HCT116 (cell line): ENCODE measurements at places on chromosomes 12 and 14.
A peak's percentile ranks its signal among the peaks of the same experiment; 100 is the strongest.

DNA sequence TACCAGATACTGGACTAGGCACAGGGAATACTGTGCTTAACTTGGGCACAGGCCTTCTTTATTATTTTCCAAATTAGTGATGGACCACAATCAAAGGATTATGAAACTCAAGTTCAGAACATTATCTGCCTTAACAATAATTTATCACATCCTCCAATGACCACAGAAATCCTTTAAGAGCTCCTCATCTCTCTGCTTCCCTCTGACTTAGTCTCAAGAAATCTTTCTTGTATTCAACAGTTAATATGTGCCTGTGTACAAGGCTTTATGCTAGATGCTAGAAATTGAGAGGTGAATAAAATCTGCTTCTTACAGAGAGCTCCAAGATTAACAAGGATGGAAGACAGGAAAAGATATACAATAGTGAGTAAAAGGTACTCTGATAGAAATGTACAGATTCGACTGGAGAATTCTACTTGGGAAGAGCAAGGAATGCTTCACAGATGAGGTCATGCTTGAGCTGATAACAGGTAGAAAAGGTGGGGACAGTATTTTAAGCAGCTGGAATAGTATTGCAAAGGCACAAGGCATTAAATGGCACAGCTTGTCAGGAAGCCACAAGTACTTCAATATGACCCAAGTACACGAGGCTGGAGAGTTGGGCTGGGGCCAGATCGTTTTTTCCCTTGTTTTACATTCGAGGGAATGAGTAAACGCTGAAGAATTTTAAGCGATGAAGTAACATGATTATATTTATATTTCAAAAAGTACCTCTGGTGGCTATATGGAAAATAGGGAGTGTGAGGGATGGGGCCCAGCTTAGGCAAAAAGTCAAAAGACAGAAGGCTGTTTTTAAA, 55.1 kb upstream of the ARID2 start:
- DNase-seq = no peak

DNA sequence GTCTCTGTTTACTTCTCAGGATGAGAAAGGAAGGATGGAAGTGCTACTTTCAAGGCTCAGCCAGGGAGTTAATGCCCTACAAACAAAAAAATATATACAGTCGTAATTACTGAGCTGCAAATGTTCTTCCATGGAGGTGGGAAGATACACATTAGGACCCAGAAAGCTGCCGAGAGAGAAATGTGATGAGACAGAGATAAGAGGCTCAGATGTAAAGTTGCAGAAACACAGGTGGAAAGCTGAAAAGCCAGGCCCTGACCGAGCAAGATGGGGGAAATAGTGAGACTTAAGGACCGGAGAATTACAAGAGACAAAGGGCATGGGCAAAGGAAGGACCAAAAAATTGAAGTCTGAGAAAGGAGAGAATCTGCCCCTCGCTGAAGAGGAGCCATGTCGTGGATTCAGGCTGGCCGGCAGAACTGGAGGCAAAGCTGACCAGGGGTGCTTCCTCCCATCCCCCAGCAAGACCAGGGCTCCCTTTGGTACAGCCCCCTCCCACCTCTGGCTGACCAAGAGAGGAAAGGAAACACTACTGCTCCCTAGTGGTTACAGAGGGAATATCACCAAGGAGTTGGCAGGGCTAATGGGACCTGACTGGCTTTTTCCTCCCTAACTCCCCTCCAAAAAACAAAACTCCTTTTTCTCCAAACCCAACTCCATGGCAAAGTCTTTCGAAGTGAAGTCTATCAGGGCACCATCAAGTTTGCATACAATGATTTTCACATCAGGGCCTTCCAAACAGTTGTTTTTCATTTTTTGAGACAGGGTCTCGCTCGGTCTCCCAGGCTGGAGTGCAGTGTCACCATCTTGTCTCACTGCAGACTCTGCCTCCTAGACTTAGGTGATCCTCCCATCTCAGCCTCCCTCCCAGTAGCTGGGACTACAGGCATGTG, 12.1 kb downstream of the ZFHX2 start:
- DNase-seq = peak; percentile 19

- no peak for DNase-seq
Measured at GRCh38 chr14:104758981-104759969, 6.3 kb downstream of the SIVA1 start.

- DNase-seq = no peak
Measured at GRCh38 chr12:96064271-96064670, 28.9 kb upstream of the LTA4H start.

DNA sequence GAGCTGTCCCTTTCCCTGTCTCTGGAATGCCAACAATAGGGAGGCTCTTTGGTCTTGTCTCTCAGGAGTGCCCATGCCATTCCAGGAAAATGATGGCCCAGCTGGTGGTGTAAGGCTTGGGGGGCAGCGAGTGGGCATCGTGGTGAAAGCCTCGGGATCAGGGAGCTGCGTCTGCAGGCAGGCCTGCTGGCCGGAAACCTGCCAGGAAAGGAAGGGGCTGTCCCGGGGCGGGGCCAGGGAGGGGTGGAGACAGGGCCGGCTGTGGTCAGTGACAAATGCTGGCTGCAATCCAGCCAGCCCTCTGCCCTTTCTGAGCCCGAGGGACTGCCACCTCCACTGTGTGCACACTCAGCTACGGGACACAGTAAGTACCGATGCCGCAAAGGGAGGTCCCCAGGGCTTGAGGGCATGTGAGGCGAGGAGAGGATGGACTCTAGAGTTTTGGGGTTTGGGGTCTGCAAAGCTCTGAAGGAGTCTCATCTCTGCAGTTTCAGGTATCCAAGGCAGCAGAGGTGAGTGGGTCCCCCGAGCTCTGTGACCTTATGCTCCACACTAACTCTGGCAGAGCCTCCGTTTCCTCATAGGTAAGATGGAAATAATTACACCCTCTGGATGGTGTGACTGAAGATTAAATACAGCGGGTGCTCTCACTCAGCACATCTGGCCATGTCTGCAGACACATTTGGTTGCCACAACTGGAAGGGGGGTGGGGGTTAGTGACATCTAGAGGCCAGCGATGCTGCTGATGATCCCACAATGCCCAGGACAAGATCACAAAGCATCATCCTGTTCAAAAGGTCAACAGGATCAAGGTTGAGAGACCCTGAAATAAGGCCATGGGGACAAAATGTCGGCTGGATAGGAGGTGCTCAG, at the start of gene SERPINA5:
Gene SERPINA5, plus strand, starts transcription at position 300 of the 873 bp plus-strand sequence. CDS start 5,937 bp downstream, outside the sequence.
- DNase-seq = no peak

DNA sequence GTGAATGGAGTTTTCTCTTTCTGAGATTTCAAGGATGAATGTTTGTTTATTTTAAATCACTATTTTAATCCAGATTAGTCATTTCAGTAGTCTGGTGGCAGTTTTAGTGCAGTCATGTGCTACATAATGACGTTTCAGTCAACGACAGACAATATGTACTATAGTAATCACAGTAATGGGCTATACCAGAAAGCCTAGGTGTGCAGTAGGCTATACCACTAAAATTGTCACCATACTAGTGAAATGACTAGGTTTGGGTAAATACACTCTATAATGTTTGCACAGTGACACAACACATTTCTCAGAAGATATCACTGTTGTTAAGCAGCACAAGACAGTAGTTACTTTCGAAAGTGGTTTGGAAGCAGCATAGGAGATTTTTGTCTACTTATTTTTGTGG, 203.1 kb downstream of the ETNK1 start:
- DNase-seq = no peak

DNA sequence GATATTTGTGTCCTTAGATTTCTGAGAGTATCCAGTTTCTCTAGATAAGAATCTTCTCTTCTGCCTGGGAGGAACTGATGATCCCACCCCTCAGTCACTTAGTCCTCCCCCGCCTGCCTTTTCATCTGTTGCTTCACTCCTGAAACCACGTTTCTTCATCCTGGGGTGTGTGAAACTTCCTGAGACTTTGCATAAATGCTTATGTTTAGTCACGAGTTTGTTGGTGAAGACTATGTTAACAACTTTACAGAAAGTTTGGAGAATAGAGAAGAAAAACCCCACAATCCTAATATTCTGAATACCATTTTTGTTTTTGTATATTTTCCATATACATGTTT, 33.2 kb downstream of the MARK3 start:
- no peak for DNase-seq

DNA sequence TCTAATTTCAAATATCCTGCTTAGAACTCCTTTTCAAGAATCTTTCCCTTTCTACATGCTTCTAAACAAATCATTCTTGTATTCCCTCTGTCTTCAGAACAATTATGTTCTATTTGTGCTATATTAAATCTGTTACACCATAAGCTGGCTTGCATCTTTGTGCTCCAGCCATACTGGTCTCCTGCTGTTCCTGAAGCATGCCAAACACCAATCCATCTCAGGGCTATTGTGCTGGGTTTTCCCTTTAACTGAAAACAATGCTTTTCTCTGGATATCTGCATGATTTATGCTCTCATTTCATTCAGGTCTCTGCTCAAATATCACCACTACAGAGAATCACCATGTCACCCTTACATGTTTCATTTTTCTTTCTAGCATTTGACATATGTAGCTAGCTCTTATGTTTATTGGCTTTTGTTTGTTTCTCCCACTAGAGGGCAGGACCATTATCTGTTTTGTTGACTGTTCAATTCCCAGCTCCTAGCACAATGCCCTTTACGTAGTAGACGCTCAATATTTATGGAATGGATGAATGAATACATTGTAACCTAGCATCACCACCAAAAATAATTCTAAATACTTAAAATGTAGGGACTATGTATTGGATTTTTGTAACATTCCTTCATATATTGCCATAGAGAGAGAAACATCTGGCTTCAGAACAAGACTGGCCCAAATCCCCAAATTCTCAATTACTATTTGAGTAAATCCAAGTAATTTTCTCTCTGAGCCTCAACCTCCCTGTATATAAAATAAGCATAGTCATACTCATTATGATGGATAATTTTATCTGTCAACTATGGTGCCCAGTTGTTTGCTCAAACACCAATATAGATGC, 302.0 kb upstream of the SYT1 start:
- DNase-seq = peak; percentile 37

- DNase-seq = peak; percentile 78
Measured at GRCh38 chr14:24013654-24014514, 25.2 kb downstream of the DHRS4L2 start.

- no peak for DNase-seq
Measured at GRCh38 chr12:47387994-47388393, 308.2 kb upstream of the AMIGO2 start.

- no peak for DNase-seq
Measured at GRCh38 chr12:132494294-132495164, 4.6 kb downstream of the FBRSL1 start.

DNA sequence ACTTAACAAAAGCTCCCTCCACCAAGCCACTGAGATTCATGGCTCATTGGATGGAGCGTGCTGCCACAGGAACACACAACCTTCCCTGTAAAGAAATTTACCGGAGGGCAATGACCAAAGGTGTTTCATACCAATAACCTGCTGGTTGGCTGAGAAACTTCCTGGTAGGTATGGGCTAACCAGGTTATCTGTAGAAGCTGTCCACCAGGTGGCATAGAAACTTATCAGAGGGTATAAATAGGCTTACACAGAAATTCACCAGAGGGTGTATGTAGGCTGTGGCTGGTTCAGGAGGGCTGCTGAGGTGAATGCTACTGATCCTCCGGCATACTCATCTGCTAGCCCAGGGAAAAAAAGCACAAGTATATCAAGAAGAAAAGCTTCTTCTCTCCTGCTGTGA, 27.1 kb upstream of the MTERF2 start:
- DNase-seq = peak; percentile 56

DNA sequence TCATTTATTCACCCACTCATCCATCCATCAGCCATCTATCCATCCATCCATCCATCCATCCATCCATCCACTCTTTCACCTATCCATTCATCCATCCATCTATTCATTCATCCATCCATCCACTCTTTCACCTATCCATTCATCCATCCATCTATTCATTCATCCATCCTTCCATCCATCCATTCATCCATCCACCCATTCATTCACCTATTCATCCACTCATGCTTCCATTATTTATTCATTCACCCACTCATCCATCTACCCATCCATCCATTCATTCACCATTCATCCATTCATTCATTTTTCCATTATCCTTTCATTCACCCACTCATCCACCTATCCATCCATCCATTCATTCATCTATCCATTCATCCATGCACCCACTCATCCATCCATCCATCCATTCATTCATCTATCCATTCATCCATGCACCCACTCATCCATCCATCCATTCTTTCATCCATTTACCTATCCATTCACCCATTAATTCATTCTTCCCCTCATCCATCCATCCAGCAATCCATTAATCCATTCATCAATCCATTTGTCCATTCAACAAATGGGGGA, 360.9 kb downstream of the ADGRD1 start:
- DNase-seq = no peak

DNA sequence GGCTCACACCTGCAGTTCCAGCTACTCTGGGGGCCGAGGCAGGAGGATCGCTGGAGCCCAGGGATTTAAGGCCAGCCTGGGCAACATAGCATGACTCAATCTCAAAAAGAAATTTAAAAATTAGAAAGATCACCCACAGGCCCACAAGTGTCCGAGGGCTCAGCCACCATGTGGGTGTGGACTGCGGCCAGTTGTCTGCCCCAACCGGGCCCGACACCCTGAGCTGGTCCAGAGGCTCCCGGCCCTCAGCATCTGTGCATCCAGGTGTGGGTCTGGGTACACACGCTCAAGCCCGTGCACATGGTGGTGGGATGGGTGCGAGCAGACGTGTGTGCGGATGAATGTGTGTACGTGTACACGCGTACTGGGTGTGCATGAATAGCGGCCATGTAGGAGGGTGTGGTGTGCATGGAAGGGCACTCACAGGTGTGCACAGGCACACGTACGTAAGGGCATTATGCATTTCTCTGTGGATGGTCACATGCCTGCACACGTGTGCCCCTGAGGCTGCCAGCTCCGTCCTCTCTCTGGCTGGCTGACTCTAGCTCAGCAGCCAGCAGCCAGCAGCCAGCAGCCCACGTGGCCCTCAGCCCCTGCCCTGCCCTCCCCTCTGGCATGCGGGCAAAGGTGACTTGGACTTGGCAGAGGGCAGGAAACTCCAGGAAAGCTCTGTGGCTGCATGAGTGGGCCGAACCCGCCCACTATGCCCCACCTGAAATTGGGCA, 23.3 kb upstream of the NUDT14 start:
- DNase-seq = no peak

DNA sequence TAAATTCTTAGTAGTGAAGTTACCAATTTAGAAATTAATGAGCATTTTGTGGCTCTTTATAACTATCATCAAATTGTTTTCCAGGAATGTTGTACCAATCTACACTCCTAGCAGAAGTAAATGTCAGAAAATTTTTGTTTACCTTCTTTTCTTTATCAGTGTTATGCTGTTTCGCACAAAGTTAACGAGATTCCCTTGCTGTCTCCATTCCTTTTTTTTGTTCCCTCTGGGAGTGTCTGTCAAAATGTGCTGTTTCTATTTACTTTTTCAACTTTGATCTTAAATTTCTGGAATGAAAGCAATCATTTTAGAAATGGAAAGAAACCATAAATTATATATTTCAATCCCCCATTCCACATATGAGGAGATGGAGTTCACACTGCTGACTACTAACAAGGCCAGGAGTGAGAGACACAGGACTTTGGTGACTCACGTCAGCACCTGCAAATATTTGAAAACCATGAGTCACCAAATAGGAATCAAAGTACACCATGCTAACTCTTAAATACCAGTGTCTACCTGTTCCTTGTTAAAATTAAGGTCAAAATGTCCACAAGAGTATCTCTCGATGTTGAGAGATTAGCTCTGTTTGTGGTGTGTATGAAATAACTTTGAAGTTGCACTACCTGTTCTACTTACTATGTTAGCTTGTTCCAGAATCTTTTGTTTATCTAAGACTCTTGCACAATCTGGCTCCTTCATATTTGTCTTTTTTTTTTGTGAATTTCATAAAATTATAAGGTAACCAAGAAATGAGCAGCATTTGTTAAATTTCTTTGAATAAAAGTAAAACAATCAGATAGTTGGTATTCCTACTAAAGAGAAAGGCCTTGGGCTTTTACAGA, 106.0 kb downstream of the RMST start:
- no peak for DNase-seq

GRCh38 chr12:57511588-57512325, 8.6 kb downstream of the DDIT3 start:
- DNase-seq = no peak
